GM23248 (cell line): ENCODE measurements at places on chromosomes 16 and 17.
A peak's percentile ranks its signal among the peaks of the same experiment; 100 is the strongest.

- DNase-seq = no peak
Measured at GRCh38 chr16:74279266-74279665, 17.3 kb upstream of the PSMD7 start.

DNA sequence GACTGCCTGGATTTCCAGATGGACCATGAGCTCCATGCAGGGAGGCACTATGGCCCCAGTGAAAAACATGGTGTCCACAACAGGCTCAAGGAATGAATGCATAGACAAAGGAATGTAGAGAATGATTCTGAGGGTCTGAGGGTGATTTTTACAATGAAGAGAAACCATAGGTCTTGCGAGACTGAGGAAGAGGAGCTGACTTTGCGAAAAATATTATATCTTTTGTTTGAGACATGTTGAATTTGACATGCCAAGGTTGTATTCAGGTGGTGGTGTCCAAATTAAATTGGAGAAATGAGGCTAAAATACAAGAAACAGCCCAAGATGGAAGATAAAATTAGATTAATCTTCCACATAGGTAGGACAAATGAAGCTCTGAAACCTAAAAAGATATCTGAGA is 12.7 kb downstream of the HSD17B2 start:
- DNase-seq = no peak

- DNase-seq = peak; percentile 78
Measured at GRCh38 chr16:4477966-4478365, 1.8 kb downstream of the HMOX2 start.

- DNase-seq = no peak
Measured at GRCh38 chr17:63850401-63850800, 7.9 kb upstream of the SMARCD2 start.

DNA sequence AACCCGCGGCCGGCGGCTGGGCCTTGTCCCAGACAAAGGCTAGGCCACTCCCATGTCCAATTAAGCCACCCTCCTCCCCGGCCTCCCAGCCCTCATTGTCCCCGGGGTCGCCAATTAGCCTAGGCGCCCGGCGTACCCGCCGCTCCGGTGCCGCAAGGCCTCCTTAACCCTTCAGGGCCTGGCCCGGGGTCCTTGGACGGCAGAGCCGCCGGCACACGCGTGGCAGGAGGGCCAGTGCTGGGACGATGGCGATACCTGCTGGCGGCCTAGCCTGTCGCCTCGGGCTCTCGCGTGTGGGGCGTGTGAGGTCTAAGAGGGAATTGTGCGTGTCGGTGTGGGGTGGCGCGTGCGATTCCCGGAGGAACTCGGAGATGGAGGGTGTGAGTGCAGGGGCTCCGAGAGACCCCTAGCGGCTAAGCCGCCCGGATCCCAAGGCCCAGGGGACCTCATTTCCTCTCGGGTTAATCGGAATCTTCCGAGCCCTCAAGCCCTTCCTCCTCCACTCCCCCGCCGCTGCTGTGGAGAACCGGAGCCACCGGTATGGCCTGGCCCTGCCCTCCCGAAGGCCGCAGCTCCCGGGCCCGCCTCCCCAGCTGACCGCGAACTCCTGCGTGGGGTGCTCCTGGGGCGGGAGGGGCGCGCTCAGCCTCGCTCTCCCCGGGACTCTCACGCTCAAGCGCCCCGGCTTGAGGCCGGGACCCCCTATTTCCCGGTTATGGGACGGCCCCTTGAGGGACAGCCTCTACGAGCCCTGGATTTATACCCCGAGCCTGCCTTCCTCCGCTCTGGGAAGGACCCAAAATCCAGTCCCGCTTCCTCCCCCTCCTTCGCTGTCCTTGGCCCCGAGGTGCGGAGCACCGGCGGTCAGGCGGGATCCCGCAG is 11.9 kb downstream of the TBX2 start:
- DNase-seq = peak; percentile 76

GRCh38 chr17:64628641-64629040 is 33.5 kb downstream of the SMURF2 start:
- DNase-seq = peak; percentile 34

DNA sequence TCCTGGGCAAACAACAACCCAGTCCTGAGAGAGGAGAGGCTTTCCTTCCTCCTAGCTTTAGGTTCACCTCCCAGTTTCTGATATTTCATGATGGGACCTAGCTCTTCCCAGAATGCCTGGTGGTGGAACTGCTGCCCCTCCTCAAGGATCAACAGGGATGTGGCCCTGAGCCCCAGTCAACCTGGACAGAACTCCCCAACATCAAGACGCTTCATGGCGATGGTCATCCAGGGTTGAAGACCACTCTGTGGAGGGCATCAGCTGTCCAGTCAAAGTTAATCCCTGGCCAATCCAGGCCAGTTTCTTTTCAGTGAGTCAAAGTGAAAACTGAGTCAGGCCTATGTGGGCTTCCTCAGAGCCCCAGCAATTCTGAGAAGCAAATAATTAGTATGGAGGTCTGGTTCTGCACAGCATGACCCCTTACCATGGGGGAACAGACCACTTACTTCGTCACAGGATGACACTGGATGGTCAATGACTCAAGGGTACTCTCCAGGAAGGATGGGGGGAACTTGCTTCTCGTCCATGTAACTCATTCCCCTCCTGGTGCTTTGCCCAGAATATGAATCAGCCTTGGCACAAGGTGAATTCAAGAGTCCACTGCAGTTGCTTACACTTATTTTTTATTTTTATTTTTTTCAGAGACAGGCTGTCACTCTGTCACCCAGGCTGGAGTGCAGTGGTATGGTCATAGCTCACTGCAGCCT is 14.7 kb upstream of the XYLT2 start:
- DNase-seq = peak; percentile 93

- no peak for DNase-seq
Measured at GRCh38 chr16:5865236-5865635, 767.6 kb upstream of the EEF2KMT start.

DNA sequence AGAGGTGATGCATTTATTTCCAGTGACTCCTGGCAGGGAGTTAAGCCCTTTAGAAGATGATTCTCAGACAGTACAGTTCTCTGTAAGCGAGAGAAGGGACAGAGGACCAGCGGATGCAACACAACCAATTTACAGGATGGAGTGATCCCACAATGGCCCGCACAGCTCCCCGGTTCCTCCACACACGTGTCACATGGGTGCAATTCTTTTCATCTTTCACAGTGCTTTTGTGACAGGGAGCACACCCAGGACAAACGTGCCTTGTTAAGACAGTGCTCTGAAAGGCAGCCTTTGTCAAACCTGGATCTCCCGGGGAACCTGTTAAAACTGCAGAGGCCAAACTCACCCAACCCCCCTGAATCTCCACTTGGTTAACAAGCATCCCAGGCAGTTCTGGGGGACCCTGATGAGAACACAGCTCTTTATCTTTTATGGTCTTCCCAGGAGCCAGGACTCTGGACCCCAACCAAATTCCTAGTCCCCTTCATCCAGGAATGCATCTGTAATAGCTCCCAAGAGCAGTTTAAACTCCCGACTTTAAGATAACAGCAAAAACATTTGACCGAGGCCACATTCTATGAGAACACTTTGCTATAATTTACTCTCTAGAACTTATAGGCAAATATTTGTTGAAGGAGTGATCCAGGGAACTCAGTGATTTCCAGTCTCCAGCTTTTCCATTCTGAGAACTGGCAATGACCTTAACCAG is 134.9 kb upstream of the CDH5 start:
- DNase-seq = no peak

DNA sequence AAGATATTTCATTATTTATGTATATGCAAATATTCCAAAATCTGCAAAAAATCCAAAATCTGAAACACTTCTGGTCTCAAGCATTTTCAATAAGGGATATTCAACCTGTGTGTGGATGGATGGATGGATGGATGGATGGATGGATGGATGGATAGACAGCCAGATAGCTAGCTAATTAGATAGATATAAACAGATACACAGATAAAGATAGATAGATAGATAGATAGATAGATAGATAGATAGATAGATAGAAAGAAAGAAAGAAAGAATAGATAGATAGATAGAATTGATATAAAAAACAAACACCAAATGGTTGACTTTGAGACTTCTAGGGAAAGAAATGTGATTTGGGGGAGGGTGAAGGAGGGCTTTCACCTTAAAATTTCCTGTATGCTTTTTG is 115.1 kb upstream of the TOB1 start:
- no peak for DNase-seq

GRCh38 chr17:7407485-7408251 is at the start of gene NLGN2:
NLGN2 (plus strand) TSS chr17:7407845; CDS start chr17:7408256, 411 bp downstream.
- no peak for DNase-seq

DNA sequence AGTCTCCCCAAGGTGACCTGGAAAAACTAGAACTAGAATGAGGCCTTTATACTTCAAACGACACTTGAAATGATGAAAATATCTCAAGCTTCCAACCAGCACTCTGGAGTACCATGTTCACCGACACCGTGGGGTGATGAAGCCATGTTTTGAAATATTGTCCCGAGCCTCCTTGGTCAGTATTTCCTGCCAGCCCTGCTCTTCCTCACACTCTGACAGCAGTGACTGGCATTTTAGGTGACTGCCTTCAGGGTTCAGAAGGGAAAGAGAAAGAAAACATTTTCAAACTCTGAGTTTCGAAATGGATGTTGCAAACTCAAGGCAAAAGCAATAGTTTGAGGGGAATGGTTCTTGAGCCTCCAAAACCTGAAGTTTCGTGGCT is 39.3 kb upstream of the IRX6 start:
- no peak for DNase-seq

- DNase-seq = no peak
Measured at GRCh38 chr17:35790841-35791240, 4.6 kb downstream of the MMP28 start.

- DNase-seq = peak; percentile 100
Measured at GRCh38 chr17:31596382-31597323, 205.2 kb downstream of the RAB11FIP4 start.

DNA sequence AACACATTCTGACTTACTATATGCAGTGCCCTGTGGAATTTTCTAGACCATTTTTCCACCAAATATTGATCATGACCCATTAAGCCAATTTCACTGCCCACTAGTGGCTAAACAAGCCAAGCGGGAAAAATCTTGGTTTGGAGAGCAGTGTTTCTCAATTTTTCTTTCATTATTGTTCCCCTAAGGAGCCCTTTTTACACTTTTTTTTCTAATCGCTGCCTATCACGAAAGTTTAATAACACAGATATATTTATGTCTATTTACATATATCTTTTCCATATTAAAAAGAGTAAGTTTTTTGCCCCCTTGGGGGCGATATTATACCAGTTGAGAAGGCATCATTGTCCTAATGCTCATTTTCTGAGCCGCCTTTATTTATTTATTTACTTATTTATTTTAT is 10.8 kb upstream of the TLCD3B start:
- peak; percentile 65 for DNase-seq

DNA sequence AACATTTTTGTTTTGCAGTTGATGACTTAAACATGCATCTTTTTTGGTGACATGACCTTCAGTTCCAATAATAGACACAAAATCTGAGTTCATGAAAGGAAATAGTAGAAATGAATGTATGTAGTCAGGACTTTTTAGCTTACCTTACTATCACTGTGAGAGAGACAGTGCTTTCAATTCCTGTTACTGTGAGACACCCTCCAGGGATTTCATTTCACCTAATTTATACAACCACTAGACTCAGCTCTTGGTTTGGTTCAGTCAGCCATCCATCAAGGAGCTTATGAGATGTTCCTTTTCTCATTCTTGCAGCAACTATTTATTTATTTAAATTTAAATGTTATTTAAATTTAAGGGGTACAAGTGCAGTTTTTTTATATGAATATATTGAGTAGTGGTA is 77.9 kb downstream of the MAP2K4 start:
- DNase-seq = no peak

DNA sequence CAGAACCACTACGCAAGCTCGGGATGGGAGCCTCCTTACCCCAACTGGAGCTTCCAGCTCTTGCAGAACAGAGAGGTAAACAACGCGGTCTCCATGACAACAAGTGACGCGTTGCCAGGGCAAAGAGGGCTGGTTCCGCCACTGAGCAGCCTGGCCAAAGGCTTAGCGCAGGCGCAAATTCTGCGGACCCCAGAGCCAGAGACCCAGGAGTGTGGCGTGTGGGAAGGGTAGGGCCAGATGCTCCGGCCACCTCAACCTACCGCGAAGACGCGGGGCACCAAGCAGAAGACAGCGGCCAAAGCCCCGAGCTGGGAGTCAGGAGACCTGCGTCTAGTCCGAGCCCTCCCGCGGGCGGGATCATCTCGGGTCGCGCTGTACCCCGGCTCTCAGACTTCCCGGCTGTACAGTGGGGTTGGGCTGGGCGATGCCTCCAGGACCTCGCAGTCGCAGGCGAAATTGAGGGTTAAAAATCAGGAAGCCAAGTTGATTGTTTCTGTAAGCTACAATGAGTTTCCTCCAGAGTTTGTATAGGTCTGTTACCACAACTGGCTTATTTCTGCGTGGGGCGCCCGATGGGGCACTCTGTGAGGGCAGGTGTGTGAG is at the start of gene TEKT1:
Gene TEKT1 (minus strand): TSS at position 69 of the 603 bp plus-strand sequence. CDS start 1,353 bp downstream, outside the sequence.
- DNase-seq = peak; percentile 74
